Activated effector memory CD4-positive, alpha-beta T cell treated with anti-CD3 and anti-CD28 coated beads, Interleukin-2, amount 50 U/mL, for 16 hours (primary cell): ENCODE measurements at places on chromosomes 7 and 10.

DNA sequence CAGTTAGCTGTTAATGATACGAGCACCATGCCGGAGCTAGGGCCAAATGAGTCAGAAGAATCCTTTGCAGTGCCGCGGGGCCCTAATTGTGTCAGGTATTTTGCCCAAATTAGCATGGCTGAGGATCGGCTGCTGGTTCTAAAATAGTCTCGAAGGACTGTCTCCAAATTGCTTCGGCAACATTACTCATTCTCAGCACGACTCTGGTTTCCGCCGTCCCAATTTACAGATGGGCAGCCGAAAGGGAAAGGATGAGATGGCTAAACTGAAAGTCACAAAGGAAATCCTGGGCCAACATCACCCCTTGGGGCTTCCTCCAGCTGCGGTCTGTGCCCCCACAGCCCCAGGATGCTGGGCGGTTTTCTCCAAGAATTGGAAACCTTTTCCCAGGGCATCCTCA, 351.4 kb downstream of the PAXIP1 start:
- DNase-seq = no peak

GRCh38 chr10:109891105-109891504, 32.2 kb downstream of the XPNPEP1 start:
- no peak for DNase-seq

GRCh38 chr10:80471715-80472233, 17.7 kb downstream of the TSPAN14 start:
- DNase-seq = peak; percentile 83

- DNase-seq = no peak
Observed at GRCh38 chr10:49549640-49550346, 10.9 kb upstream of the ERCC6 start.

DNA sequence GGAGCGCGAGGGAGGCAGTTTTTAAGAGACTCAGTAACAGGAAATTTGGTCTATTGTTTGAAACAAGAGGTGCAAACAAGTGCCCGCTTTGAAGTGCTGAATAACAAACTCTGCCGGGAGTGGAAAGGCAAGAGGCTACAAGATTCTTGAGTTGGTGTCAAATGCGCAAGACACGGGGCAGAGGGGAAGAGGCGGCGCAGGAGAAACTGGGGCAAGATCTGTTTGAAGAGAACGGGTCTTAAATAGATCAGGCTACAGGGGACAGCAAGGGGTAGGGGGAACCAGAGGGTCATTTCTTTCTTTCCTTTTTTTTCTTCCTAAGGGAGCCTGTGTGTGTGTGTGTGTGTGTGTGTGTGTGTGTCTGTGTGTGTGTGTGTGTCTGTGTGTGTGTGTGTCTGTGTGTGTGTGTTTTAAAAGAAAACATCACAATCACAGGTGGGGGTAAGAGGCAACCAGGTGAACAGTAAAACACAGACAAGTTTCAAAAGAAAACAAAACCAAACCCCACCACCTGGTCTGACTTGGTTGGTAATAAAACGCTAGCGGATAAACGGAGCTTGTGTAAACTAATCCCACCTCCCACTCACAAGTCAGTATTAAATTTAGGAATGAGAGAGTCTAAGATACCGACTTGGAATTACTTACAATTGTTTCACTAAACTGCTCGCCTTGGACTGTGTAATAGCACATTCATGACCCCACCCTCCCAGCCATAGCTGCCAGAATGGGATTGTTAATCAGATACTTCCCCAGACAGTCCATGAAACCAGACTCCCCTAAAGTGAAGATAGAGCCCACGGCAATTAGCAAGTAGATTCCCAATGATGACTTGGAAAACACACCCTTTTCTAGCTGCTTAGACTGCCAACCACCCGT, 13.1 kb upstream of the CUX1 start:
- no peak for DNase-seq

DNA sequence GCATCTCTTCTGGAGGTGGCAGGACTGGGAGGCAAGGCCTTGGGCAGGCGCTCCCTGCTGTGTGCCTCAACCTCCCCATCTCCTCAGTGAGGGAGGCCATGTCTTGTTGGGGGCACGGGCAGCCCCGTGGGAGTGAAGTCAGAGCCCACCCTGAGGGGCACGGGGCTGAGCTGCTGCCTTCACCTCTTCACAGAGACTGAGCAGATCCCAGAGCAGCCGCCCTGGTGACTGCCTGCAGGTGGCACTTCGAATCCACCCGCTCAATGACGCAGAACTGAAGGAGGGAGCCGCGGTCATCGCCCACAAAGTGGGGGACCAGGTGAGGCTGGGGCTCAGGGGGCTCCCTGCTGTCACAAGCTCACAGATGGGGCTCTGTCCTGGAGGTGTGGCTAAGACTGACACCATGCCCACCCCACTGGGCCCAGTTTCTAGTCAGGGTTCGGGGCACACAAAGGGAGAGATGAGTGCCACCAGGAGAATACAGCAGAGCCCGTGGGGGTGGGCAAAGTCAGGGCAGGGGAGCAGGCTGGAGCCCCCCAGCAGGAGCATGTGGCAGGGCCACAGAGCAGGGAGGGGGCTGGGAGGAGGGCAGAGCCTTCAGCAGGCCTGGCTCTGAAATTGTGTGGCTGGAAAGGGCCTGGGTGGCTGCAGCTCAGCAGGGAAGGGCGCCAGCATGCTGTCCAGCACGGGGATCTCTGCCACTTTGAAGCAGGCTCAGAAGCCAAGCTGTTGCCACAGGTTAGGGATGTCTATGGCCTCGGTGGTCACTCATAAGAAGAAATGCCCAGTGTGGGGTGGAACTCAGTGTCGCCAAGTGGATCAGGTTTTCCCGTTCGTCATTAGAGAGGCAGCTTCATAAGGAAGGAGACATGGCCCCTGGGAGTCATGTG, 18.8 kb upstream of the CHST12 start:
- no peak for DNase-seq
